Hepatocyte (in vitro differentiated cells): ENCODE measurements at places on chromosomes 11 and 22. TPM values are rescaled to one million over a fixed set of nuclear protein-coding genes. Genes with fewer than 3 reads are reported as not detected.

Gene OR10W1
- not detected in 2 replicates for total RNA-seq

Gene OMP
- not detected in 2 replicates for total RNA-seq

Gene MUC2
- 6.7 and 18.2 TPM in 2 replicates for total RNA-seq

Gene ARHGAP42
- 26.5 and 36.0 TPM in 2 replicates for total RNA-seq

Gene TRIM48
- total RNA-seq = not detected in 2 replicates

Gene ISX
- total RNA-seq = 23.2 and 29.8 TPM in 2 replicates

Gene NECTIN1
- 3.7 and 7.4 TPM in 2 replicates for total RNA-seq

Gene OR10A2
- total RNA-seq = not detected in 2 replicates

Gene MARK2
- 22.4 and 24.1 TPM in 2 replicates for total RNA-seq

Gene DCHS1
- total RNA-seq = 8.5 and 15.2 TPM in 2 replicates

Gene CYB561A3
- total RNA-seq = 34.8 and 37.2 TPM in 2 replicates

Gene SLC22A25
- 3.9 and 4.9 TPM in 2 replicates for total RNA-seq

Gene SYT13
- 10.4 and 11.5 TPM in 2 replicates for total RNA-seq

Gene OR8A1
- total RNA-seq = not detected in 2 replicates

Gene TUBA8
- total RNA-seq = 1.5 TPM in 1 of 2 replicates, not detected in the other

Gene PTDSS2
- total RNA-seq = 29.7 and 31.5 TPM in 2 replicates

Gene RBFOX2
- total RNA-seq = 94.7 and 133 TPM in 2 replicates

Gene ZC3H12C
- total RNA-seq = 9.7 and 12.3 TPM in 2 replicates

Gene TYR
- not detected in 2 replicates for total RNA-seq

Gene TUB
- total RNA-seq = 14.9 and 18.7 TPM in 2 replicates

Gene HORMAD2
- not detected in 2 replicates for total RNA-seq

Gene NCAPD3
- total RNA-seq = 9.5 and 16.5 TPM in 2 replicates

Gene BEST1
- 3.5 and 4.7 TPM in 2 replicates for total RNA-seq

Gene OR51B4
- not detected in 2 replicates for total RNA-seq
